ENCODE measurements at places on chromosomes 2 and 18. TPM values are rescaled to one million over a fixed set of nuclear protein-coding genes. Genes with fewer than 3 reads are reported as not detected.

DYNC1I2 gene
- total RNA-seq = 127 TPM

TEKT4 gene
- total RNA-seq = not detected

MC5R gene
- not detected for total RNA-seq

ZBTB7C gene
- under 0.01 TPM for total RNA-seq

SNX17 gene
- 99.7 TPM for total RNA-seq

CD226 gene
- 0.32 TPM for total RNA-seq

NR4A2 gene
- under 0.01 TPM for total RNA-seq

ALPP gene
- not detected for total RNA-seq

SPHKAP gene
- not detected for total RNA-seq

RIOK3 gene
- total RNA-seq = 45.3 TPM

CNDP1 gene
- total RNA-seq = not detected

VWA3B gene
- total RNA-seq = not detected

SKA1 gene
- 10.7 TPM for total RNA-seq

PTPRN gene
- not detected for total RNA-seq

COL6A3 gene
- 29.8 TPM for total RNA-seq

KLHL41 gene
- total RNA-seq = 0.13 TPM

GPR39 gene
- 0.31 TPM for total RNA-seq
